ENCODE measurements at places on chromosomes 12 and 14. TPM values are rescaled to one million over a fixed set of nuclear protein-coding genes. Genes with fewer than 3 reads are reported as not detected.

- no peak for DNase-seq
Observed at GRCh38 chr12:57066245-57066644, 12.3 kb downstream of the NEMP1 start.

DNA sequence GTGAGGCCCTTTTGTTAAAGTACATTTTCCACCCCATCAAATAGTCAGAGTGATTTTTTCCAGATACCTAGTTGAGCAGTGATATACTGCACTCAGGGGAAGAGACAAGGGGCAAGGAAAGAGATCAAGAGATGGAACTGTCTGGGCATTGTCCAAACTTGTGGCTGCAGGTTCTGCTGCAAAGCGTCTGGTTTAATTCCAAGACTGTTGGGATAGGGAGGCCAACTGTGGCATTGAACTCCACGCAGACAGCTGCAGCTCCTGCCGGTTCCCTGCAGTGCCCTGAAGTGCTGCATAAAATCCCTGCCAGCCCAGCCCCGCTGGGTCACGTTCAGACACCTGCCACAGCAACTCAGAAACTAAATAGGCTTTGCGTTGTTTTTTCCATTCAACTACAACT is 30.5 kb downstream of the RPH3A start:
- DNase-seq, result no peak

GPR162 gene
- total RNA-seq, result 0.78 TPM

DNA sequence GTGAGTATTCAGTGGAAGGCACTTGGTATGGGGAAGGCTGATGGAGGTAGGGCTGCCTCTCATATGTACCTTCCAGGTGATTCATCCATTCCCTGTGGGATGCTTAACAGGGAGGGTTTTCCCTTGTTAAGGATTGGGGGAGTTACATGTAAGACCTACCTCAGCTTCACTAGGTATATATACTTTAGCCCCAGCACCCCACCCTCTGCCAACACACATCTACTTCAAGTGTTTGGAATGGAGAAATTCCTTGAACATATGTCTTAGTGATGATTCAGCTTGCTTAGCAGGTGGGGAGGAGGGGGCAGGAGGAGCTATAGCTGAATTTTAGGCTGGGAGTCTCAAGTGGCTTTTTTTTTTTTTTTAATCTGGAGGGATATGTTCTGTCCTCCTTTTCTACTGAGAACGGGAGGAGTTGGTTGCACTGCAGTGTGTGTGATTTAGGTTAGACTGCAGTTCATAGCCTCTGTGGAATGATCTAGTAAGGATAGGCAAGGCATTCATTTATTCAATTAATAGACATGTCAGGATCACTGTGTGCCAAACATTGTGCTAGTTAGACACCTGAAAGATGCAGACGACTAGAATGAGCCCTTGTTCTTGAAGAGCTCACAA is 1.7 kb downstream of the PIP4K2C start:
- no peak for DNase-seq

DNA sequence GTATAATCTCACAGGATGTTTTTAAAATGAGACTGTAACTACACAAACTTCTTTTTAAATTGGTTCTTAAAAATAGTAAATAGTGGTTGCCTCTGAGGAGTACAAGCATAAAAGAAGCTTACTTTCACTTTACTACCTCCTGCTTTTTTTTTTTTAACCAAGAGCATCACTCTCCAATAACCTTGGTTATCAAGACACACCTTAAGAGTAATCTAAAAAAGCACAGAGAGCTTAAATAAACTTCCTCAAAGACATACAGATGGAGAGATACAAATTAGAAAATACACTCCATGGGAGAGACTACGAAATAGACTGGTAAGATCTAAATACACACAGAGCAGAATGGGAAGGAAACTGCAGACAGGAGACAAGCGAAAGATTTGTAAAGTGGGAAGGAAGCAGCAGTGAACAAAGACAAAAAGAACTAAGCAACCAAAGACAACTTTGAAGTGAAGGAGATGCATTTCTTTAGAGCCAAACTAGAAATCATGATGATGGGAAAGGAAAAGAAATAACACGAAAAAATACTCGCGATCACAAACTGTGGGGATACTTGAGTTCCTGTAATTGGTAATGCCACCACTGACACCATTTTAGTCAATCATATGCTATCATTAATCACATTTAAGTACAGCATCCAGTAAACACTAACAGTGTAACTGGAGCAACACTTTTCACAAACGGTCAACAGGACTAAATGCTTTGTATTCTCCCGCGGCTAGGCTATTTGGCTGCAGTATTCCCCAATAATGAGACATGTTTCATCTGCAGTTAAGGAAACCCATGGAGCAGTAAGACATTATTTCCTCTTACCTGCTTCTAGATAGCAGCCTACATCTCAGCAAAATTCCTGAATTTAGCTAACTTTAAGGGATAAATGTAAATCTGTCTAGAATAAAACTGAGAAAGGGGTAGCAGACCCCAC is 8.2 kb downstream of the SINHCAF start:
- no peak for DNase-seq

IL23A gene
- total RNA-seq, result not detected

TMEM63C gene
- 0.33 TPM for total RNA-seq

DNA sequence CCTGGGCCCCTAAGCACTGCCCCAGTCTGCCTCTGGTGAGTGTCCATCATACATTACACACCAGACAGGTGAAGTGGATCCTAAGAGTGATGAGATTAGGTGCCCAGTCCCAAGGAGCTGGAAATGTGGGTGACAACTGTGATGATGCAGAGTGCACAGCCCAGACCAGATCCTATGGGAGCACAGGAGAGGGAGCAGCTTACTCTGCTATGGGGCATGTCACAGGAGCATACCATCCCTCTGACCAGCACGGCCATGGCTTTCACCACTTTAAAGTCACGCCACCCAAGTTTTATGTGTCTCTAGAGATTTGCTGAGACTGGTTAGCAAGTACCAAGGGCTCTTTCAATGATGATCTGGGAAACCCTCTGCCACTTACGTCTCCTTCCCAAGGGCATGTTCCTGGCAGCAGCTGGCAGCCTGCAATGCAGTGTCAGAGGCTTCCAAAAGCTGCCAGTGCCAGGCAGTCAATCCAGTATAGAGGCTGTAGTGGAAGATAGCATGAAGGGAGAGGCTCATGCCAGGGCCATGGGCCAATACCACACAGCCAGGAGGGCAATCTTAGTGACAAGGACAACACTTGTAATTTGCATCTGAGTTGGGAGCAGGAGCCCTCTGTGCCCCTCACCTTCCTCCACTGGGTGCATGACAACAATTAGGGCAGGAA is 40.2 kb downstream of the STAB2 start:
- DNase-seq, result no peak

- no peak for DNase-seq
Observed at GRCh38 chr12:3030821-3031429, 46.3 kb upstream of the TSPAN9 start.

DNA sequence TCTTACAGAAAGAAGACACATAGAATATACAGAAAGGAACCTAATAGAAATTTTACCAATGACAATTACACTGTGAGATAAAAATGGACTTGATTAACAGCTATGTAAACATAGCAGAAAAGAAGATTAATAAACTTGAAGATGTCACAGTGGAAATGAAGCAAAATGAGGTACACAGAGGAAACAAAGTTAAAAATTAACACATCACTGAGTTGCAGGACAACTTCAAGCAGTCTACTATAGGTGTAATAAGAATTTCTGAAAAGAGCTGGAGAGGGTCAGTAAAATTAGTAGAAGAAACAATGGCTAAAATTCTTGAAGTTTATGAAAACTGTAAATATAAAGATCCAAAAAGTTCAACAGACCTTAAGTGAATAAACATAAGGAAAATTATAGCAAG is 738.7 kb downstream of the C12orf50 start:
- no peak for DNase-seq

CLECL1 gene
- total RNA-seq, result not detected

- no peak for DNase-seq
Observed at GRCh38 chr14:24115422-24116127, 826 bp upstream of the NRL start.

TAS2R30 gene
- total RNA-seq, result 12.2 TPM

- no peak for DNase-seq
Observed at GRCh38 chr14:61749867-61750266, 12.4 kb upstream of the SNAPC1 start.

DNA sequence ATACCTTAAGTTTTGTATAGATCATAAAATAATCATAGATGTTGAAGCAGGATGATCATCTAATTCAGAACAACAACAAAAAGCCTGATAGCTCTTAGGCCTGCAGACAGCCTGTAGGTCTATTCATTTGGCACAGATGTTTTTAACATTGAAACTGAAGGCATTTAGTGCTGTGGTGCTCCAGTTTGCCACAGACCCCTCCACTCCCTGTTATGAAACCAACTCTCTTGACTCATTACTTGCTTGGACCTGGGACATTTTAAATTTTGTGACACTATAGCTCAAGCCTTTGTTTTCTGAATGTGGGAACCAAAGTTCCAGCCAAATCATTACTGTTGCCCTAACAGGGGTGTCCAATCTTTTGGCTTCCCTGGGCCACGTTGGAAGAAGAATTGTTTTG is 9.1 kb downstream of the PRKCH start:
- DNase-seq, result no peak

- peak; percentile 6 for DNase-seq
Observed at GRCh38 chr14:46048127-46048526, 603.5 kb downstream of the RPL10L start.

- no peak for DNase-seq
Observed at GRCh38 chr12:2283916-2284315, 231.1 kb downstream of the CACNA1C start.

DNA sequence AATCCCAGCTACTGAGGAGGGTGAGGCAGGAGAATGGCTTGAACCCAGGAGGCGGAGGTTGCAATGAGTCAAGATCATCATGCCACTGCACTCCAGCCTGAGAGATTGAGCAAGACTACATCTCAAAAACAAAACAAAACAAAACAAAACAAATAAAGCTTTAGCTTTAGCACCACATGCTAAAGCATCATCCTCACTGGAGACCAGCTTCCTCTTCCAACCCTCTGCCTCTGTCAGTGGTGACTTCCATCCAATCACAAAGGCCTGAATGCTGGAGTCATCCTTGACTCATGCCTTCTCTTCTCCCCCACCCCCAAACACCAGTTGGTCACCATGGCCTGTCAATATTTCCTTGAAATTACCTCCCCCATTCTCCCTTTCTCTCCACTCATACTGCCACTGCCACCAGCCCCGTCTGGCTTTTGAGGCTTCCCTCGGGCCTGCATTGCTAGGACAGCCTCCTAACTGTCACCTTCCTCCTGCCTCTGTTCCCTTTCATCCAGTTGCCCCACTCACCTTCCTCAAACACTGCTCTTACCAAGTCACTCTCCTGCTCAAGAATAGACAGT is 1.4 kb downstream of the ZNF385A start:
- DNase-seq, result peak; percentile 55

GRCh38 chr14:43411841-43412240 is 1095.2 kb downstream of the FSCB start:
- no peak for DNase-seq

SOAT2 gene
- total RNA-seq, result not detected

ZDHHC22 gene
- total RNA-seq, result not detected

GRCh38 chr12:47023953-47024352 is 55.5 kb upstream of the PCED1B start:
- no peak for DNase-seq

TIMELESS gene
- total RNA-seq, result 4.7 TPM

- no peak for DNase-seq
Observed at GRCh38 chr14:53491884-53492277, 338.8 kb upstream of the DDHD1 start.

DNA sequence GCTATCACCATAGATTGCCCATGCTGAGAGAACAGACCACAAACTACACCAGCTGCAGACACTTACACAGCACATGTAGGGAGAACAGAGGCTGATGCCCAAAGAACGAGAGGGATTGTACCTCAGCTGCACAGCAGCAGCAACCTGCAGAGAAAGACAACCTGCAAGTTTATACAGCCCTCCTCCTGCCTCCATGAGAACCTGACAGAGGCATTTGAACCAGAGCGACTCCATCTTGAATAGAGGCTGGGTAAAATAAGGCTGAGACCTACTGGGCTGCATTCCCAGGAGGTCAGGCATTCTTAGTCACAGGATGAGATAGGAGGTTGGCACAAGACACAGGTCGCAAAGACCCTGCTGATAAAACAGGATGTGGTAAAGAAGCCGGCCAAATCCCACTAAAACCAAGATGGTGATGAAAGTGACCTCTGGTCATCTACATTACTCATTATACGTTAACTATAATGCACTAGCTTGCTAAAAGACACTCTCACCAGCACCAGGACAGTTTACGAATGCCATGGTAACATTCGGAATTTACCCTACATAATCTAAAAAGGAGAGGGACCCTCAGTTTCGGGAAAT is 262.4 kb upstream of the HMGA2 start:
- DNase-seq, result no peak

LUM gene
- total RNA-seq, result 35.9 TPM

DNA sequence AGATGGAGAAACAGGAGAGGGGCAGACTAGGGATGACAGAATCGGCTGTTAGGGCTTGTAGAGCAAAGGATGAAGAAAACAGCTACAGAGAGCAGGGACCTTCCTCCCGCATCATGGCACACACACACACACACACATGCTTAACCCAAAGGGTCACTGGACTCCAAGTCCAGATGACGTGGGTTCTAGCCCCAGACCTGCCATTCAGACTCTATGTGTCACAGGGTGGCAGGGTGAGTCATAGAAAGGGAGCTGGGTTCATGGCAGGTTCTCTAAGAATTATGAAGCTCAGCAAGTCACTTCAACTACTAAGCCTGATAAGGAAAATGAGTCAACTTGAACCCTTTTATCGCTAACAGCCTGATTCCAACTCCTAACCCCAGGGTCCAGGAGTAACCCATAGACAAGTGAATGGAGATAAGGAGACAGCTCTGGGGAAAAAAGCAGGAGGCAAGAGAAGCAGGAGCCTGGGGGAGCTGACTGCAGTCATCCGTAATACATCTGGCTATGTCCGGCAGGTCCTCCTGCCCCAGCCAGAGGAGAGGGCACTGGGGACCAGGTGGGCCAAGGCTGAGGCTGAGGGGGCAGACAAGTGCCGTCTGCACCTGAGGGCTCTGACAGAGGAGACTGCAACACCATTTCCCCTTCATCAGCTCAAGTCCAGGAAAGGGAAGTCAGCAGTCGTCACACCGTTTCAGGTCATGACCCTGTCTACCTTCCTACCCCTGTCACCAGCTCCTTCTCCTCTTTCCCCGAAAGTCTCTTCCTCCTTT is 3.6 kb upstream of the TNFRSF1A start:
- DNase-seq, result no peak

DNA sequence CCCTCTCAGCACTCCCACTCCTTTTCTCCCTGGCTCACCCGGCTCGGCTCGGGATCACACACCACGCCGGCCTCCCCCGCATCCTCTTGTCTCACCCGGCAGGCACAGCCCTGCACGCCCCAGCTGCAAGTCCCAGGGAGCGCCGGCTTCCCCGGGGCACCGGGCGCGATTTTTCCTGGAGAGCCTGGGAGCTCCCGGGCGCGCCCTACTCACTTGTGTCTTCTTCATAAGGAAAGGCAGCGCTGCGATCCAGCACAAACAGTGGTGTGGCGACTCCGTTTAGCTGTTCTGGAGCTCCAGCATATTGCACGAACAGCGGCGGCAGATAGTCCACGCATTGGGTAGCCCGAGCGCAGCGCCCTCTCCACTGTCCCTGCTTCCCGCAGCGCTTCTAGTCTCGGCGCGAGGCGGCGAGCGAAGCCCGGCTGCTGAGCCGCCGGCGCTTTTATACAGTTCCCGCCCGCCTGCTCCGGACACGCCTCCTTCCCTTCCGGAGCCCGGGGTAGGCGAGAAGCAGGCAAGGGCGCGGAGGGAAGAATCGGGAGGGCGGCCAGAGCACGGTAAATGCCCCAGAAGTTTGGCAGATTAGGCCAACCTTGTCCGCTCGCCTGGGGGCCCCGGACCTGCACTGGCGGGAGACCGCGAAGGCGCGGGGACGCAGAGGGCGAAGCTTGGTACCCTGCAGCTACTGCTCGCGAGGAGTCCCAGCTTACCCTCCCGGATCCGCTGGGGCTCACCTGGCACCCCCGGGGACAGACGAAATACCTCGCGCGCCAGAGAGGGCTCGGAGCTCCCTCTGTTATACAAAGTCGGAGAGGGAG is at the start of gene KITLG:
Gene KITLG, minus strand, starts transcription at position 421 of the 821 bp plus-strand sequence. Its CDS starts 193 bp downstream, at position 228.
- peak; percentile 91 for DNase-seq

Measured in body of pancreas (tissue), 4 donors.